ENCODE measurements at places on chromosomes 6 and 20.

- ATAC-seq = peak; percentile 59
Measured at GRCh38 chr20:40741507-40742106, 52.6 kb upstream of the MAFB start.

DNA sequence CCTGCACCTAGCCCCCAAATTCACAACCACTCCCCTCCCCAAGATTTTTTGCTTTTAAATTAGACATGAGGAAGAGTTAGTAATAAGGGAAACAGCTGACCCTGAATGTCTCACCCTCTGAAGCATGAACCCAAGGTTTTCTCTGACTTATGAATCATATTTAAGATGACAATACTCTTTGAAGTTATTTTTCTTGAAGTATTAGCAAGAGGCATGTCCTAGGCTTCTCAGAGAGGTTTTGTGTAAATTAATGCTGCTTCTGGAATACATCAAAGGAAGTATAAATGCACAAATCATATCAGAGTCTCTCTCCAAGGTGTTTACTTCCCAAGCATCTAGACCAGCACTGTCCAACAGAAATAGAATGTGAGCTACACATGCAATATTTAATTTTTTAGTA, 408.1 kb upstream of the MARCKS start:
- peak; percentile 48 for ATAC-seq

GRCh38 chr6:153553627-153554026, 422.5 kb upstream of the RGS17 start:
- peak; percentile 93 for ATAC-seq

DNA sequence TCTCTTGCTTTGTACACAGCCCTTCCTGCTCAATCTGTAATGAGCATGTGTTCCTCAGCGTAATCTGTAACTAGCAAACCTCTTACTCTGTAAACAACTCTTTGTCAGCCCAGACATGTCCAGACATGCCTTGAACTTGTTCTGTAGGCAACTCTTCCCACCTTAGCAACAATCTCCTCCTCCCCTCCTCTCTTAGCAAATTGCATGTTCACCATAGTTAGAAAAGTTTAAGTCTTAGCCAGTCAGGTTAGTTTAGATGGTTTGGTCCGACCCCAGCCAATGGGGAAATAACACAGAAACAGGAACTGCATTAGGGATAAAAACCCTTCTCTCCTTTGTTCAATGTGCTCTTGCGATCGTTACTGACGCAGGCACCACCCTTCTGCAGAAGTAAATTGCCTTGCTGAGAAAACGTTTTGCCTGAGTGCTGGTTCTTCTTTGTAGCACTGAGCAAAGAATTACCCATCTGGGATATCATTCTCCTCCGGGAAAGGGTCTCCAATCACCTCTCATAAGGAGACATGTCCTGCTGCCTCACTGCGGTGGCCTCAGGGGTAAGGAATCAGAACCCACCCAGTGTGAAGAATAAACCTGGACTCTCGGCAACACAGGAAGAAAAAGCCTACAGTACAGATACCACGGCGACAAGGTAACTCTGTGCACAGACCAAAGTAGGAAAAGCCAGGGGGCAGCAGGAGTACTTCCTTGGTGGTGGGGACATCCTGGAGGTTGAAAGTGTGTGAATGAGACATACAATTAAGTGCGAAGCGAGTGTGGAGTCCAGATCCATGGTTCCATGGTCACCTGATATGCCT, 26.2 kb downstream of the PLN start:
- no peak for ATAC-seq

DNA sequence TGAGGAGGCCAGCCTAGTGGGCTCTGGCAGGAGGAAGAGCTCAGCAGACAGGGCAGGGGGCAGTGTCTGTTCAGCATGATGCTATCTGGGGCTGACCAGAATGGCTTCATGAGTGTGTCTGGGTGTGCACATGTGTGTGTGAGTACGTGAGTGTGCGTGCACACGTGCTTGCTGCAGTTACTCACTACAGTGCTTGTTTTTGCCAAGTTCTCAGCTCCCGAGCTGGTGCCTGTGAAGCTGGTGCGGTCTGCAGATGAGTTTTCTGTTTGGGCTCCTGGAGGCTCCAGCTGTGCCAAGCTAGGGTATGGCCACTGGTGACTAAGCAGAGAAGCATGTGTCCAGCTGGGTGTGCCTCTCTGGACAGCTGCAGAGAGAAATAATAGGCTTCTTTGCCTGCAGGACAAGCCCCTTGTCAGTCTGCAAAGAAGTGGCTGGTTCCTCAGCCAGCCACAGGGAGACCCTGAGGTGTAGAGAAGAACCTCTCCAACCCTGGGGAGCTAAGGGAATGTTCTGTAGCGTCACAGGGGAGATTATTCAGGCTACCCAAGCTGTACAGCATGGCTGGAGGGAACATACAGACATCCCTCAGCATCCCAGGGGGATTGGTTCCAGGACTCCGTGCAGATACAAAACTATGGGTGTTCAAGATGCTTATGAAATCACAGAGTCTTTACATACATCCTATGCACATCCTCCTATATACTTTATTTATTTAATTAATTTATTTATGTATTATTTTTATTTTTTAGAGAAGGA, 40.2 kb upstream of the FAM50B start:
- peak; percentile 82 for ATAC-seq

- ATAC-seq = no peak
Measured at GRCh38 chr6:108746366-108746765, 101.9 kb upstream of the ARMC2 start.

GRCh38 chr6:46118157-46118556, 11.6 kb upstream of the ENPP4 start:
- no peak for ATAC-seq

GRCh38 chr6:131059486-131059885, 3.6 kb downstream of the EPB41L2 start:
- no peak for ATAC-seq

DNA sequence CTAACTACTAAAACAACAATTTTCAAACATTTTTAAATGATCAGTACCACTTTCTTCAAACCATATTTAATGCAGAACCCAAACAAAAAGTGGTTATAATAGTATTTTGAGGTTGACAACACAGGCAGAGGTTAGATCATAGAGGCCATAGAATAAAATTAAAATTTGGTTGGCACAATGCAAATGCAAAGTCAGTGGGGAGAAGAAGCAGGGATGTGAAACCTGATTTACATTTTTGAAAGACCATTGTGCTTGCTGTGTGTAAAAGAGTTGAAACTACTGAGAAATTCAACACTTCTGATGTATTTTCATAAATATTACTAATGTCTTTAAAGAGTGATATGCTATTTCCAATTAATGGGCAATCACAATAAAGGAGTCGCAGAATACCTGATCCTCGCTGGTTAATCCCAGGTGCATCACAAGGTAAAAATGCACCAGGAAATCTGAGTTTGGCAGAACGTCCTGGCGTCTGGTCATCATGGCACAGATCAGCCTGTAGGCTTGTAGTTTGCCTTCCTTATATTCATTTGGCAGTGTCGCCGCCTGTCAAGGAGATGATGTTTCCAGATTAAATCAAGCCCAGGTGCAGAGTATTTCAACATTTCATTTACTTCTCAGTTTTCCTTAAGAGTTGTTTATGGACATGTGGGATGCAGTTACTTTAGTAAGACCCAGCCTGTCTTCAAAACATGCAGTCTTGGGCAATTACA, 141.2 kb downstream of the RALGAPA2 start:
- ATAC-seq = no peak

DNA sequence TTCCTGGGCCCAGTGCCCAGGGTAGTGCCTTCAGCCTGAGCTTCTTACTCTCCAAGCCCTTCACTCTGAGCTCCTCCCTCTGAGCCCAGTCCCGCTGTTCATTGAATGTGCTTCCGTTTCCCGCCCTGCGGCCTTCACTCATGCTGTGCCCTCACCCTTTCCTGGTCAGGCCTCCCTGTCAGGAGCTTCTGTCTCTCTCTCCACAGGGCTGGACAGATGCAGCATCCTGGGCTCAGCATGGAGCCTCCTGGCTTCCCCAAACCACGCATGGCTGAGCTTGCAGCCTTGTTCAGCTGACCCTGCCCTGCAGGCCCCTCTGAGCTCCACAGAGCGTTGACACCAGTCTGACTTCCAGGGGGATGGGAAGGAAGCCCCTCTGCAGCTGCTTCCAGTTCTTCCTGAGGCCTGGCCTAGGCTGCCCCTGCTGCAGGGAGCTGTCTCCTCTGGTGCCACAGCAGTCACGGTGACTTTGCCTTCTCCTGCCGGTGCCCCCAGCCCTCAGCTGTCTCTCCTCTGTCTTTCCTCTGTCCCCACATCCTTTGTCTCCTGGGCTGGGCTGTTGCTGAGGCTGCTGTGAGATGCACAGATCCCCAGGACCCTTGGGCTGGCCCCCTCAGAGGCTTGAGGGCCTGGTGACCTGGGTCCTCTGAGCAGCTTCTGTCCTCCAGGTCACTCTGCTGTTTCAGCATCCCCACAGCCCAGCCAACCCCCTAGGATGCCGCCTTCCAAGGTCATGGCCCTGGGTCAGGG, 7.9 kb upstream of the MYT1 start:
- ATAC-seq = peak; percentile 17

GRCh38 chr6:32799168-32799567, 17.6 kb downstream of the HLA-DOB start:
- ATAC-seq = no peak

DNA sequence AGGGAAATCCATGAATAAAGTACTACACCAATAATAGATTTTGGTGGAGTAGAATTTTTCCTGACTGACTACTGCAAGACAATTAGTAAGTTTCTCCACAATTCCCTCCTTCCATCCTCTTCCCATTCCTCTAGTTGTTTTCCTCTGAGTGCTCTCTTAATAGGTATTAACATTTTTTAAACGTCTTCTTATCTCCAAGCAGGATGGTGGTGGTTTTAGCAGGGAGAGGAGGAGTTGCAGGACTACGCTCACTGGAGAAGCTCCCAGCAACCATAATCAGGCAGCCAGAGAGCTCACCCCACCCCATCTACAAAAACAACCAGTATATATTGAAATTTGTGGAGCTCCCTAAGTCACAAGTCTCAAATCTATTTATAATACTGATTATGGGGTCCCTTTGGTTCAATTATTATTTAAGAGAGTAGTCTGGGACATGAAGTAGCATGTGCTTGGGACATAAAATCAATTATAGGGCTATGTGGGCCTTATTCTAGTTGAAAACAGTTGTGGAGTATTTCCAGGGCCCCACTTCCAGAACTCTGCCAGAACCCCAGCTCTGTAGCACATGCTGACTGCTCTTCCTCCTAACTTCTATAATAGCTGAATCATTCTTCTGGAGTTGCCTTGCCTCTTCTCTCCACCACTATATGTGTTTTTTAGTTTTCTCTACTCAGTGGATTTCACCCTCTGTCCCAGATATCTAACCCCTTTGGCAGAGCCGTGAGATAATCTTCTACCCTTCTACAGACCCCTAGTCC, 49.8 kb downstream of the MYB start:
- no peak for ATAC-seq

DNA sequence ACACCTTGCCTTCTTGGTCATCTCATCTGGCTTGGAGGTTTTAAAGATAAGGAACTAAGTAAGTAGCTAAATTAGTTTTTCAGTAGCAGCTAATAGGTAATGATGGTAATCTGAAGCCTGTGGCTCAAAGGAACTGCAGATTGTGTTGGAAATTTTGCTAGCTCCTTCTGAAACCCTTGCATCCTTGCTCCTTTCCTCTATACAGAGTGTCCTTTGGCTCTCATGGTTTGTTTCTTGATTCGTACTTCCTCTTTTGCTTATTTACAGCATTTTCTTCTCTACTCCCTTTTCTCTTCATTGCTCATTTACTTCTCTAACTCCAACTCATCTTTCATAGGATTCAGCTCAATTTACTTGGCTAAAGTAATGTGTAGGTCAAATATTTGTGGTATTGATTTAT, 19.0 kb downstream of the LRRC1 start:
- ATAC-seq = no peak

DNA sequence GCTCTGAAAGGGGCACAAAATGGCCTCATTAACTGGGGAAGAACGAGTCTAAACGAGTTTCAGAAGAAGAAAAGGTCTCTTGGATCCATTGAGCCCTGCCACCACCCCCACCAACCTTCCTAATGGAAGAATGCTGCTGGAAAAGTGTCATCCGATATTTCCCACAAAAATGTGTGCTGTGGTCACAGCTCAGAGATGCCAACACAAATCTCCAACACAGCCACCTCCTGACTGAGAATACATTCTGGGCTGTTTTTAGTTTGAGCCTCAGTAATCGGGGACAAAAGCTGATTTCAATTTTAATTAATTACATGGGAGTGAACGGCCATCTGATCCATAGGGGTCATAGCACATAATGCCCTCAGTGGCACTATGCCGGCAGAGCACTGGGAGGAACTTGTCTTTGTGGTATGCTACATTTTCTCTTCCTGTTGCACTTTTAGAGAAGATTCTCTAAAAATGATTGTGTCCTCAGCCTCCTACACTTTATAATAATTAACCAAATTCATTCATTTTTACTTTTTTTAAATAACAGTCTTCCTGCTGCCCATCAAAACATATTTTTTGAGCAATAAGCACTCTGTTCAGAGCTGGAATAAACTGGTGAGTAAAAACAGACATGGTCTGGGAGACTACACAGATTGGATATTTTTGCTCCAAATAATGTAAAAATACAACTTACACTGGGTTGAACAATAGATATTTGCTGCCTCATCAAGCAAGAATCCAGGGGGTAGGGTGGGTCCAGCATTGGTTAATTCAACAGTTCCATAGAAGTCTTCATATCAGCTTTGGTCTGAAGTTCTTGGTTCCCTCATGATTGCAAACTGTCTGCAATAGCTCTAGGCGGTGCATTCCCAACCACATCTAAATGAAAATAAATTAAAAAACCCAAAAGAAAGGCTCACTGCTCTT, 143.6 kb upstream of the TMEM170B start:
- peak; percentile 76 for ATAC-seq

DNA sequence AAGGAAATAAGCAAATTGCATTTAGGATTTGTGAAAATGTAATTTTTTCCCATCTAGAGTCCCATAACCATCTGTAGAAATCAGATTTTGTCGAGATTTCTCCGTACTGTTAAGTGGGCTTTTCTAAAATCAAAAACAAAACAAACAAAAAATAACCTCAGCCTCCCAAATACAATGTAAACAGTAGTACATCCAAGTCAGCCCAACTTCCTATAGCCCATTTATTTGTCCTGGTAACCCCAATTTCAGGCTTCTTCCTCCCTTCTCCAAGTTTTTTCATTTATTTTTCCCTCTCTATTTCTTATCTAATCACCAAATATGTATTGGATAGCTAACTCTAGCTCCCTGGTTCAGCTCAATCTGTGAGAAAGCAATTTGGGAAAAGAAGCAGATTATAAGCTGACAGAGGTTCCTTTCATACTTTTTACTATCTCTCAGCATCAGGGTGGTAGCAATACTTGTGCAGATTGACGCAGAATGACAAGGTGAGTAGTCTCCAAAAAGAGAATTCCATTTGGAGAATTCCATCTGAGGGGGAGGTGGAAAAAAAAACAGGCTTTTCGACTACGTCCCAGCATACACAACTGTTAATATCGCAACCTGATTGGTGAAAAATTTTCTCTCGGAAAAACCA, 132.6 kb upstream of the BTN3A2 start:
- no peak for ATAC-seq

- ATAC-seq = no peak
Measured at GRCh38 chr6:150729188-150729748, 129.6 kb downstream of the PLEKHG1 start.

- ATAC-seq = no peak
Measured at GRCh38 chr20:31816221-31816620, 2.9 kb upstream of the MYLK2 start.

GRCh38 chr6:19301980-19302379, 535.2 kb upstream of the ID4 start:
- peak; percentile 60 for ATAC-seq

GRCh38 chr6:161410076-161410475, 136.2 kb upstream of the AGPAT4 start:
- ATAC-seq = no peak

- ATAC-seq = no peak
Measured at GRCh38 chr20:50586531-50587232, 76.5 kb downstream of the PTPN1 start.

- ATAC-seq = no peak
Measured at GRCh38 chr6:46688117-46688965, 656 bp downstream of the TDRD6 start.

GRCh38 chr6:157985378-157986155, 3.9 kb downstream of the SYNJ2 start:
- ATAC-seq = no peak
